ENCODE measurements at places on chromosomes 3 and 15.

- DNase-seq = no peak
These were observed 13.2 kb downstream of the AAGAB start for GRCh38 chr15:67241132-67241855.

- DNase-seq = no peak
These were observed 8.5 kb upstream of the HACD2 start for GRCh38 chr3:123593381-123593780.

DNA sequence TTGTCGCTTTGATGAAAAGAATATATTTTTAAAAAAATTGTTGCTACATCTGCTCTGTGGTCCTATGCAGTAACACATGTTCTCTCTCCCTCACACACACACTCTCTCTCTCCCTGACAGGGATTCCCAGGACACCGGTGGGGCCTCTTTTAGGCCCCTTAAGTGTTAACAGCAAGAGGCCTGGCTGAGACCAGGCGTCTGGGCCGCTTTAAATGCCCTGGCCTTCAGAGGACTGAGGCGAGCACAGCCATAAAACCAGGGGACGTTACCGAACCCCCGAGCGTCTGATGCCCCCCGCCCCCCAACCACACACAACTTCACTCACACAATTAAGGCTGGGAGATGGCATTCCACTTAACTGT lies 1.7 kb downstream of the BNC1 start:
- DNase-seq = no peak

GRCh38 chr3:131386429-131387165 lies 5.0 kb downstream of the NUDT16 start:
- no peak for DNase-seq

- no peak for DNase-seq
These were observed 756.6 kb upstream of the ARPP21 start for GRCh38 chr3:34882764-34883163.
